Parietal lobe (tissue), 2 donors: ENCODE measurements at places on chromosomes 6 and 20. TPM values are rescaled to one million over a fixed set of nuclear protein-coding genes. Genes with fewer than 3 reads are reported as not detected.

BCAS1 gene
- 5.0 TPM for total RNA-seq

NOTCH4 gene
- total RNA-seq, result 8.8 TPM

HTR1E gene
- 0.63 TPM for total RNA-seq

BPI gene
- not detected for total RNA-seq

LHFPL5 gene
- total RNA-seq, result 1.6 TPM

CD93 gene
- 10.3 TPM for total RNA-seq

DAAM2 gene
- total RNA-seq, result 14.1 TPM

SLC22A2 gene
- not detected for total RNA-seq

PERP gene
- 0.94 TPM for total RNA-seq

GPX5 gene
- not detected for total RNA-seq

SLC35F1 gene
- total RNA-seq, result 90.8 TPM

RAMACL gene
- 11.9 TPM for total RNA-seq

FRMD1 gene
- not detected for total RNA-seq

TRIM10 gene
- 0.31 TPM for total RNA-seq

TAGAP gene
- total RNA-seq, result 0.94 TPM

CCDC170 gene
- 2.8 TPM for total RNA-seq

SRMS gene
- total RNA-seq, result not detected

NKAIN2 gene
- total RNA-seq, result 133 TPM

PSORS1C1 gene
- total RNA-seq, result not detected

LY6G6D gene
- total RNA-seq, result not detected

HLA-F gene
- 0.94 TPM for total RNA-seq

GSTA2 gene
- total RNA-seq, result not detected

FAM209B gene
- not detected for total RNA-seq

NRM gene
- total RNA-seq, result 4.7 TPM

PLA2G7 gene
- 1.9 TPM for total RNA-seq

ITPR3 gene
- 1.9 TPM for total RNA-seq

RIPOR3 gene
- 2.2 TPM for total RNA-seq

BPIFA2 gene
- not detected for total RNA-seq

HDGFL1 gene
- not detected for total RNA-seq

TMEM200A gene
- 25.0 TPM for total RNA-seq

MARCKS gene
- 298 TPM for total RNA-seq

C20orf144 gene
- 0.31 TPM for total RNA-seq

FAM83B gene
- total RNA-seq, result 0.31 TPM

SRSF6 gene
- 63.2 TPM for total RNA-seq

TBX18 gene
- total RNA-seq, result 2.2 TPM

NKAIN4 gene
- total RNA-seq, result 17.8 TPM

ZNF831 gene
- not detected for total RNA-seq

C20orf141 gene
- total RNA-seq, result not detected

ZBTB12 gene
- 31.0 TPM for total RNA-seq

CLPSL2 gene
- total RNA-seq, result not detected

NKX2-2 gene
- 0.31 TPM for total RNA-seq

MPC1 gene
- total RNA-seq, result 49.1 TPM

CCNC gene
- 92.0 TPM for total RNA-seq

CCN6 gene
- total RNA-seq, result not detected

MRPS26 gene
- total RNA-seq, result 27.5 TPM
